ENCODE measurements at places on chromosomes 5 and 9. TPM values are rescaled to one million over a fixed set of nuclear protein-coding genes. Genes with fewer than 3 reads are reported as not detected.

Gene PCDHGC3
- total RNA-seq = 130 TPM

Gene LMNB1
- total RNA-seq = 25.8 TPM

Gene RNF183
- total RNA-seq = not detected

Gene UGCG
- total RNA-seq = 52.3 TPM

Gene RAD17
- total RNA-seq = 19.8 TPM

Gene PTGES
- total RNA-seq = 27.7 TPM

GRCh38 chr5:109740966-109741365 is 51.2 kb downstream of the MAN2A1 start:
- no peaks in the 10 kb centered on the region for H3K27me3 ChIP-seq
- peak overlapping the region; percentile 80 for H3K27ac ChIP-seq
- no peak for DNase-seq
- H3K4me1 ChIP-seq = peaks cover 63% of the 10 kb centered on the region

GRCh38 chr5:164680216-164680615 is 1174.8 kb downstream of the MAT2B start:
- H3K4me3 ChIP-seq = no peak overlapping the region
- peaks cover 2% of the 10 kb centered on the region for H3K27me3 ChIP-seq
- H3K27ac ChIP-seq = no peak overlapping the region

- no peaks in the 10 kb centered on the region for H3K4me1 ChIP-seq
- H3K4me3 ChIP-seq = no peak overlapping the region
- H3K36me3 ChIP-seq = no peaks in the 10 kb centered on the region
- peaks cover 66% of the 10 kb centered on the region for H3K27me3 ChIP-seq
Measured at GRCh38 chr5:172586125-172587060, 54.7 kb upstream of the NEURL1B start.

- H3K4me3 ChIP-seq = no peak overlapping the region
- peaks cover 37% of the 10 kb centered on the region for H3K4me1 ChIP-seq
- H3K36me3 ChIP-seq = peaks cover 7% of the 10 kb centered on the region
- H3K27ac ChIP-seq = peak overlapping the region; percentile 4
- no peak for DNase-seq
Measured at GRCh38 chr5:127957701-127958239, 125.8 kb upstream of the SLC12A2 start.

GRCh38 chr9:68462105-68462775 is 78.4 kb downstream of the TMEM252 start:
- no peak for DNase-seq
- H3K27ac ChIP-seq = no peak overlapping the region
- H3K36me3 ChIP-seq = no peaks in the 10 kb centered on the region
- H3K4me1 ChIP-seq = no peaks in the 10 kb centered on the region

- H3K36me3 ChIP-seq = no peaks in the 10 kb centered on the region
- H3K27ac ChIP-seq = no peak overlapping the region
- no peaks in the 10 kb centered on the region for H3K27me3 ChIP-seq
Measured at GRCh38 chr9:73680831-73681230, 529.2 kb downstream of the ANXA1 start.

DNA sequence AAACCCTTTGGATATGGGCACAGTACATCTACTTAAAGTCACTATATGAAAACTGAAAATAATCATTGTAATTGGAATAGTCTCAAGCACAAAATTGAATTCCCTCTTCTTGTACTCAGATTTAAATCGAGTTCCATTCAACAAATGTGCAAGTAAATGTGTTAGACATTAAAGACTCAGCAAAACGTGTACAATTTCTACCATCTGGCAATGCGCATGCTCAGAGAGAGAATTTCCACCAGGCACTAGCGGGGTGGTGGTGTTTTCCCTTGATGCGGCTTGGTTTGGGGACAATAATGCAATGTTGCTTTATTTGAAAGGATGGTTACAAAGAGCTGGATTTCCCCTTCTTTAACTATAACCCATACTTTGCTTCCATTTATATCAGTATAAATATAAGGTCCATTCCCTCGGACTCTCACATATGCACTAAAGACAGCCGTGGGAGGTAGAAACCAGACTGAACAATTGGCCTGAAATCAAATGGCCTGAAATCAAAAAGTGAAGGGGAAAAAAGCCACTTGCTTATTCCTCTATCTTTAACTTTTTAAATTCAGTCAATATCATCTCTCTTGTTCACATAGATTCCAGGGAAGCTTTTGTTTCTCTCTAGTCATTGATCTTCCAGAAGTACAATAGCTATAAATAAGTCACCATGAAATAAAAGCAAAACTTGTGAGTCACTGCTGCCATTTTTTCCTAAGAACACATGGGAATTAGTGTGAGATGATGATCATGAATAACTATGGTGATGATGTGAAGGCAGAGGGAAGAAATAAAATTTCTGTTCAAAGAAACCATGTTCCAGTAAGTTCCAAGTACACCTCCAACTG is 59.2 kb downstream of the ADAMTS12 start:
- H3K27ac ChIP-seq = peak overlapping the region; percentile 78
- peak; percentile 32 for DNase-seq
- H3K27me3 ChIP-seq = peaks cover 3% of the 10 kb centered on the region
- peaks cover 32% of the 10 kb centered on the region for H3K36me3 ChIP-seq

DNA sequence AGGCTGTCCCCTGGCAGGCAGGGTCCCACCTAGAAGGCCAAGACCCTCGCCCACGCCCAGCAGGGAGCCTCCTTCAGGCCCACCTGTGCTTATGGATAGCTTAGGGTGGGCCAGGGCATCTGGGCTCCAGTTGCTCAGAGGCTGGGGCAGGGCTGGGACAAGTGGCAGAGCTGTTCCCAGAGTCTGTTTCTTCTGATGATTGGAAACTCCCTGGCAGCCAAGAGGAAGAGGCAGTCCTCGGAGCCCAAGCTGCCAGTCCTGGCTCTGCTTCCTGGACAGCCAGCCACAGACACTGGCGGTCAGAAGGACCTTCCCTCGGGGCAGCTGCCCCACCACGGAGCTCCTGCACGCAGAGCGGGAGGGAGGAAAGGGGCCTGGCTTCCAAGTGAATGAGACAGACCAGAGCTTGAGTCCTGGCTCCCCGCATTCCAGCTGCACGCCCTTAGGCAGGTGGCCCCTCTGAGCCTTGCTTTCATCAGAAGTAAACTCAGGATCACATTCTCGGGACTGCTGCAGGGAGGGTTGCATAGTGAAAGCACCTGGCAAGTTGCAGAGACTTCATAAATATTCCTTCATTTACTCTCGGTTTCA is 37.9 kb upstream of the GABRP start:
- peaks cover 10% of the 10 kb centered on the region for H3K4me1 ChIP-seq
- peak overlapping the region; percentile 27 for H3K4me3 ChIP-seq
- peak; percentile 46 for DNase-seq
- H3K36me3 ChIP-seq = no peaks in the 10 kb centered on the region
- peaks cover 26% of the 10 kb centered on the region for H3K27me3 ChIP-seq

- no peaks in the 10 kb centered on the region for H3K36me3 ChIP-seq
- no peak overlapping the region for H3K4me3 ChIP-seq
- no peak for DNase-seq
- H3K27me3 ChIP-seq = peaks cover 1% of the 10 kb centered on the region
Measured at GRCh38 chr5:88304356-88304755, 35.7 kb upstream of the TMEM161B start.

DNA sequence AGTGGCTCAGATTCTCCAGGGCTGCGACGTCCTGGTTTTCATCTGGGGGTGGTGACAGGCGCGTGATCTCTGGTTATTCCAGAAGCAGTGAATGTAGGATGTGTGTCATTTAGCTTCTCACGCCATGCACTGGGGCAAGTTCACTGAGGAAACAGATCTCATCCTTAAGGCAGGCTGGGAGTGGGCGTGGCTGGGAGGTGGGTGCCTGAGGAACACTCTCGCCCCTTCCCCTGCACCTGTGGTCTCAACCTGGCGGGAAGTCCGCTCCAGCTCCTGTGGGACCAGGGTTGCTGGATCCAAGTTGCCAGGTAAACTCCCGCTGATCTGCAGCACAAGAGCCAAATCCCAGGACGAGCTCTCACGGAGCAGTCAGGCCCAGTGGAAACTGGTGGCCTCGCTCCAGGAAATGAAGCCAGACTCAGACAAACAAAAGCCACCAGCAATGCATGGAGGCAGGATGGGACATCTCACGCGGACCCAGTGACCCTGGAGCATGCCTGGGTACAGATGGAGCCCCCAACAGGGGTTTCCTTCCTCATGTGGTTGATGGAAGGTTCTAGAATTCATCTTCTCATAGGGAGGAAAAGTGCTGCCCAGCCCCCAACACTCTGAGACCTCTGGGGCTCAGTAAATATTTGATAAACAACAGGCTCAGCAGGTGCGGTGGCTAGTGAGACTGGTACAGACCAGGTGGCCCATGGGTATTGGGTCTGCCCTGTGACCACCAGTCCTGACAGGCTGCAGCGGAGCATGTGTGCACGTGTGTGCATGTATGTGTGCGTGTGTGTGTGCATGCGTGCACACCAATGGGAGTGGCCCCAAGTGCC is 16.3 kb upstream of the SLC12A7 start:
- no peaks in the 10 kb centered on the region for H3K36me3 ChIP-seq
- no peak overlapping the region for H3K4me3 ChIP-seq
- peaks cover 11% of the 10 kb centered on the region for H3K4me1 ChIP-seq

GRCh38 chr9:131759017-131759647 is 19.3 kb upstream of the RAPGEF1 start:
- no peaks in the 10 kb centered on the region for H3K36me3 ChIP-seq
- H3K4me1 ChIP-seq = peaks cover 12% of the 10 kb centered on the region
- no peak overlapping the region for H3K27ac ChIP-seq
- DNase-seq = peak; percentile 22

GRCh38 chr5:33776151-33776660 is 115.6 kb downstream of the ADAMTS12 start:
- DNase-seq = no peak
- H3K27ac ChIP-seq = no peak overlapping the region
- peaks cover 68% of the 10 kb centered on the region for H3K4me1 ChIP-seq
- H3K36me3 ChIP-seq = peaks cover 26% of the 10 kb centered on the region

DNA sequence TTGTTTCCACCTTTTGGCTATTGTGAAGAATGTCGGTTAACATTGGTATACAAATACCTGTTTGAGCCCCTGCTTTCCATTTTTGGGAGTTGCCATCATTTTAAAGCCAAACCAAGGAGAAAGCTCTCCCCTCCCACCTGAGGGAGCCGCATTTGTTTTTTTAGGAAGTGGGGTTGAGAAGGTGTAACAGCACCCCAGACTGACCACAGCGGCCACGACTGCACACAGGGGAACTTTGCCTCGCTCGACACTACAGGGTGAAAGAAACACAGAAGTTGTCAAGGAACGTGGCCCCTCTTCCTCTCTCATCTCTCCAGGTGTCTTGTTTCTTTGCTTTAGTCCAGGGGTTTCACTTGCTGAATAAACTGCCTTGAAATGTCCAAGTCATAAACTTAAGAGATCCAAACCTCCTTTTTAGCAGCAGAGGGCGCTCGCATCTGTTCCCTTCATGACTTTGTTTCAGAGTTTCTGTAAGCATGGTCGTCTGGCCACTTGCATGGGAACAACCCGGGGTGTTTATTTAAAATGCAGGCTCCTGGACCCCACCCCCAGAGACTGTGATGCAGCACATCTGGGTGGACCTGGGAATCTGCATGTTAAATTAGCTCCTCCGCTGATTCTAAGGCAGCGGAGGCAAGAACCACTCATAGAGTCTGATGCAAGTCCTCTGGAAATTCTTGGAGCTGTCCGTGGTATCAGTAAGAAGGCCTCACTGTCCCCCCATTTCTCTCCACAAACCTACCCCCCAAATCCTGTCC is 2.1 kb upstream of the TTLL11 start:
- peak; percentile 44 for DNase-seq
- peaks cover 8% of the 10 kb centered on the region for H3K27me3 ChIP-seq
- H3K36me3 ChIP-seq = no peaks in the 10 kb centered on the region
- no peak overlapping the region for H3K4me3 ChIP-seq
- peaks cover 34% of the 10 kb centered on the region for H3K4me1 ChIP-seq

DNA sequence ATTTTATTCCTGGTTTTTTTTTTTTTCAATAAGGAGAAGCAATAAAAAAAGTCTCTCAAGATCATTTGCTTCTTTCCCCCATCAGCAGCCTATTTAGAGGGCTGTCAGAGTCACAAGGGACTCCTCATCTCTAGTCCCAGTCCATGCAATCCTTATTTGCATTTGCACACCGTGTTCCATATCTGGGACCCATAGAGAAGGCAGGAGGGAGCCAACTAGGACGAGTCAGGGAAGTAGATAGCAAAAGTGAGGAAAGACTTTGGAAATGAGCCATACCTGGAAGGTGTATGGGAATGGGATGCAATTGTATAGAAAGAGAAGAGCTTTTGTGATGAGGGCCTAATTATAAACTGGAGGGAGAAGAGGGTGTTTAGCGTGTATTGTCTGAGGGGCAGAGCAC is 160.0 kb downstream of the PIK3R1 start:
- no peak for DNase-seq
- no peak overlapping the region for H3K4me3 ChIP-seq
- H3K27me3 ChIP-seq = peaks cover 8% of the 10 kb centered on the region
- peaks cover 21% of the 10 kb centered on the region for H3K4me1 ChIP-seq
- no peaks in the 10 kb centered on the region for H3K36me3 ChIP-seq

GRCh38 chr9:112696461-112696860 is 21.5 kb downstream of the INIP start:
- no peak overlapping the region for H3K4me3 ChIP-seq
- no peaks in the 10 kb centered on the region for H3K4me1 ChIP-seq
- DNase-seq = no peak
- H3K27ac ChIP-seq = no peak overlapping the region
- no peaks in the 10 kb centered on the region for H3K27me3 ChIP-seq
- H3K36me3 ChIP-seq = peaks cover 28% of the 10 kb centered on the region

DNA sequence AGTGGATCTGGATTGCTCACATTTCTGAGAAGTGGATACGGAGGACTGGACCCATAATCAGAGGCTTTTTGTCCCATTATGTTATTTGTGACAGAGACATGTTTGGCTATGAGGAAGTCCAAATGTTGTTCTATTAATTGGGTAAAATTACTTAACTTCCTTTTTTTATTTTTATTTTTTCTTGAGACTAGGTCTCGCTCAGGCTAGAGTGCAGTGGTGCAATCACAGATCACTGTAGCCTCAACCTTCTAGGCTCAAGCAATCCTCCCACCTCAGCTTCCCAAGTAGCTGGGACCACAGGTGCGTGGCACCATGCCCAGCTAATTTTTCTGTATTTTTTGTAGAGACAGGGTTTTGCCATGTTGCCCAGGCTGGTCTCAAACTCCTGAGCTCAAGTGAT is 11.9 kb upstream of the PGGT1B start:
- H3K27me3 ChIP-seq = no peaks in the 10 kb centered on the region
- H3K36me3 ChIP-seq = peaks cover 5% of the 10 kb centered on the region

- no peak overlapping the region for H3K27ac ChIP-seq
- no peak for DNase-seq
- no peaks in the 10 kb centered on the region for H3K27me3 ChIP-seq
- no peaks in the 10 kb centered on the region for H3K36me3 ChIP-seq
- H3K4me1 ChIP-seq = no peaks in the 10 kb centered on the region
Measured at GRCh38 chr5:60533789-60534188, 166.2 kb downstream of the DEPDC1B start.

DNA sequence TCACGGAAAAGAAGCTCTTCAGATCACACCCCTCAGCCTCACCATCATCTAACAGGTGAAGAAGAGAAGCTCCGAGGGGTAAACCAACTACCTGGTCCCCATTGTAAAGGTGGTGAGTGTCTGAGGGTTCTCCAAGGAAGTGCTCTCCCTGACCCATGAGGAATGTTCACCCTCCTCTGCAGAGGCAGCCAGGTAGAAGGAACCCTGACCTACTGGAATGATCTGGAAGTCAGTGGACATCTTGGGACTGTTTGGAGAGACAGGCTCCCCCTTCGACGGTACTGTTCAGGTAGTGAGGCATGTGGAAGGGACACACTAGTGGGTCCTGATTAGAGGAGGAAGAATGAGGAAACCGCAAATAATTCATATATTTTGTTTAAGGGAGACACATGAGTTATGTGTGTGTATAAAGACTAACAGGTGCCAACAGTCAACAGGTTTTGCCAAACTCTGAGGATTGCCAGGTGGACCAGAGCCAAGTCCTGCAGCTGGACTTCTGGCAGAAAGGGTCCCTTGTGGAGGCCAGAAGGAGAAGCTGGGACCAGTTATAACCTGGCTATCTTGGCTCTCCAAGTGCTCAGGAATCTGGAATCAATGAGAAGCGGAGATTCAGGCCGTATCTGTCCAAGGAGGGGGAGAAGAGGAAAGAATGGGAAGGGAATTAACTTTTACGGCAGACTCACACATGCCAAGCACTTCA is 3.0 kb upstream of the ZBTB34 start:
- H3K27ac ChIP-seq = no peak overlapping the region
- no peaks in the 10 kb centered on the region for H3K36me3 ChIP-seq
- DNase-seq = no peak
